Right atrium auricular region (tissue), 2 donors: ENCODE measurements at places on chromosomes 7 and 10. TPM values are rescaled to one million over a fixed set of nuclear protein-coding genes. Genes with fewer than 3 reads are reported as not detected.

ADAM22 gene
- total RNA-seq, result 1.9 TPM

PRSS37 gene
- total RNA-seq, result not detected

ZNF862 gene
- total RNA-seq, result 11.0 TPM

ASB15 gene
- total RNA-seq, result 53.9 TPM

PTF1A gene
- not detected for total RNA-seq

DNA sequence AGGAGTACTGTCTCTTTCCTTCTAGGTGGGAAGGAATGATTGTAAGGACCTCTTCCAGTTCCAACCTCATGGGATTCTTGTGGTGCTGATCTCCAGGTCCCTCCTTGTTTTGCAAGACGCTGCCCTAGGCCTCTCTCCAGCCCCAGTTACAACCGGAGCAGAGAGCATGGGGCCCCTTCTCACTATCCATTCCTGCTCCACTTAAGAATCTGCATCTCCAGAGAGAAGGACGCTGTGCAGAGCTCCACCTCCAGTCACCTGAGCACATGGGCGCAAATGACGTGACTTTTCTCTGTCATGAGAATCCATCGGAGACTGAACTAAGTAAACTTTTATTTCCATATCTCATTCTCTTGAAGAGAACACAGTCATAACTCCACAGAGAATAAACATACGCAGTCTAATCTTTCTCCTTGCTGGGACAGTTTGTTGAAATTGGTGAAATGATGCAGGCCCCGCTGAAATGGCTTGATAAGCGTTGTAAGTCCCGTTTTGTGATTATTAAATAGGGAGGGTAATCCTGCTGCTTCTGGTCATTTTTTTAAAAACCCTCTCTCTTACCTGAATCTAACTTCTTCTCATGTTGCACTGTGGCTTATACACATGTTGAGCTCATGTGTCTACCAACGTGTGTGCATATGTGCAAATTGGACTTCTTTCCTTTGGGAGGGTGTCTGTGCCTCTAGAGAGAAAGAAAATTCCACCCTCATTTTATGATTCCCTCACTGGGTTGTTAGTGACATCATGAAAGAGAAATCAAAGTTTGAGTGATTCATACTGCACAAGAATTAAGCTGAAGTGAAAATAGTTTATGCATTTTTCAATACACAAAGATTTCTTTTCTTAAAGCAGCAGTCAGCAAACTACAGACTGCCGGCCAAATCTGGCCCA is 133.2 kb upstream of the TBX20 start:
- peak; percentile 78 for DNase-seq
- no peaks in the 10 kb centered on the region for H3K36me3 ChIP-seq
- peaks cover 10% of the 10 kb centered on the region for H3K4me1 ChIP-seq
- no peaks in the 10 kb centered on the region for H3K27me3 ChIP-seq
- H3K27ac ChIP-seq, result peak overlapping the region; percentile 51

DNA sequence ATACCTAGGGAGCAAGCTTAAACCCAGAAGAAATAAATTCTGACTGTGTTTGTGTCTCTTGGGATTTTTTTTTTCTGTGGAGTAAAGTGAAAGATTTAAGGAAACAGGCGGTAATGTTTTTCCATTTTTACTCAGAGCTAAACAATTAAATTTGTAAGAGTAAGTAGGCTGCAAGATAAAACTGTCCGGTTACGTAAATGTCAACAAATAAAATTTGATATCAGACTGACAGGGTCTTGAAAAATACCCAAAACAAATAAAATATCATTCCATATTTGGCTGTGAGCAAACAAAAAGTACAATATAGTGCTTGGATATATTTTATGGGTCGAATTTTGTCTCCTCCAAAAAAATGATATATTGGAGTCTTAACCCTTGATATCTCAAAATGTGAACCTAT is 217.6 kb downstream of the PCLO start:
- no peak overlapping the region for H3K4me3 ChIP-seq
- no peaks in the 10 kb centered on the region for H3K36me3 ChIP-seq
- no peak overlapping the region for H3K27ac ChIP-seq
- no peaks in the 10 kb centered on the region for H3K27me3 ChIP-seq
- H3K4me1 ChIP-seq, result no peaks in the 10 kb centered on the region

DNA sequence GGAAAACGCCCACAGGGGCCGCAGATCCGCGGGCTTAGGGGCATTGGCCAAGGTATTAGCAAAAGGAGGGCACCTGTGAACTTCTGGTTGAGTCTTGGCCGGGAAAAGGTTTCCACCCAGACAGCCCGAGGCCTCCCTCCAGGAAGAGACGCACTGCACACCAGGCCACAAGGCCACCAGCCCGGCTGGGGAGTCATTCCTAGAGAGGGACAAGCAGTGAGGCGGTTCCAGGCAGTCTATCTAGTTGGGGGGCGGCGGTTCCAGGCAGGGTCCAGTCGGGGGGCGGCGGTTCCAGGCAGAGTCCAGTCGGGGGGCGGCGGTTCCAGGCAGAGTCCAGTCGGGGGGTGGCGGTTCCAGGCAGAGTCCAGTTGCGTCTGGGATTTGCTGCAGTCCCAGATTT is 518.5 kb downstream of the GLRX3 start:
- H3K36me3 ChIP-seq, result no peaks in the 10 kb centered on the region
- H3K4me3 ChIP-seq, result no peak overlapping the region
- DNase-seq, result no peak
- no peak overlapping the region for H3K27ac ChIP-seq
- no peaks in the 10 kb centered on the region for H3K4me1 ChIP-seq
- no peaks in the 10 kb centered on the region for H3K27me3 ChIP-seq

GRCh38 chr10:15545884-15546283 is 173.8 kb downstream of the ITGA8 start:
- no peak overlapping the region for H3K27ac ChIP-seq
- no peak overlapping the region for H3K4me3 ChIP-seq
- no peaks in the 10 kb centered on the region for H3K36me3 ChIP-seq
- H3K4me1 ChIP-seq, result no peaks in the 10 kb centered on the region

- H3K4me3 ChIP-seq, result no peak overlapping the region
- no peak overlapping the region for H3K27ac ChIP-seq
- no peak for DNase-seq
- no peaks in the 10 kb centered on the region for H3K4me1 ChIP-seq
Observed at GRCh38 chr10:86315549-86315942, 51.0 kb downstream of the GRID1 start.

GRCh38 chr7:94313926-94314325 is 80.8 kb upstream of the COL1A2 start:
- DNase-seq, result no peak
- H3K27me3 ChIP-seq, result no peaks in the 10 kb centered on the region
- no peak overlapping the region for H3K4me3 ChIP-seq
- peaks cover 20% of the 10 kb centered on the region for H3K4me1 ChIP-seq

DNA sequence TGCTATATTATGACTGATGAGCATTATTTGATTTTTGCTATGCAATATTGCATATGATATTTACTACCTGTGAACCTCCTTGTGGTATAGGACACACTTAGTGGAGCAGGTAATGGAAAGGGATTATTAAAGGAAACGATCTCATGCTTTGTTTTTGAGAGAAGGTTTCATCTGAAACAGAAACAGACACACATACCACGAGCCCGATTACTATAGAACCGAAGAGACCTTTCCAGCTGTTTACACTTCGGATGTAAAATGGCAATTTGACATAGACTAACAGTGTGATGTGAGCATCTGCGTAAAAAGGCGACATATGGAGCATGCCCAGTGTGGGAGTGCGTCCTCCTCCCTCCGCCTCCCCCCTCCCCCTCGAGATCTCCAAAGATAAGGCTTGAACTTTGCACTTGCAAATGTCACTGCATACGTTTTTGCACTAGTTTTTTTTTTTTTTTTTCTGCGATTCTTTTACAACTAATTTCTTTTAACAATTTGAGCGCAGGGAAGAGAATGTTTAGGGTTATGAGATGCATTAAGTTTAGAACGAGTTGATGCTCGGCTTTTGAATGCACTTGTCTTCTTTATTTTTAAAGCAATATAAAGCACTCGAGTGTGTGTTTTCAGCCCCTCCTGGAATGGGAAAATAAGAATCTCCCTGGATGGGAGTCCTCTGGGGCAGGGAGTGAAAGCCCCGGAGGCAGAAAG is 251.0 kb downstream of the NSUN6 start:
- H3K4me3 ChIP-seq, result no peak overlapping the region
- H3K36me3 ChIP-seq, result no peaks in the 10 kb centered on the region
- H3K27me3 ChIP-seq, result no peaks in the 10 kb centered on the region

GRCh38 chr7:21960922-21961321 is 15.2 kb upstream of the CDCA7L start:
- H3K4me1 ChIP-seq, result no peaks in the 10 kb centered on the region
- H3K36me3 ChIP-seq, result no peaks in the 10 kb centered on the region
- DNase-seq, result no peak
- no peak overlapping the region for H3K4me3 ChIP-seq
- no peaks in the 10 kb centered on the region for H3K27me3 ChIP-seq

GRCh38 chr10:11142777-11143176 is 125.1 kb downstream of the CELF2 start:
- H3K4me1 ChIP-seq, result no peaks in the 10 kb centered on the region
- H3K4me3 ChIP-seq, result no peak overlapping the region
- no peaks in the 10 kb centered on the region for H3K36me3 ChIP-seq
- no peak overlapping the region for H3K27ac ChIP-seq
- no peaks in the 10 kb centered on the region for H3K27me3 ChIP-seq

- no peaks in the 10 kb centered on the region for H3K36me3 ChIP-seq
- H3K27me3 ChIP-seq, result no peaks in the 10 kb centered on the region
- H3K27ac ChIP-seq, result no peak overlapping the region
- DNase-seq, result no peak
- no peaks in the 10 kb centered on the region for H3K4me1 ChIP-seq
Observed at GRCh38 chr10:65142641-65143435, 1621.6 kb downstream of the REEP3 start.

GRCh38 chr7:113832196-113832745 is 86.5 kb downstream of the PPP1R3A start:
- no peaks in the 10 kb centered on the region for H3K27me3 ChIP-seq
- H3K4me3 ChIP-seq, result no peak overlapping the region
- no peak for DNase-seq
- no peaks in the 10 kb centered on the region for H3K36me3 ChIP-seq
- H3K27ac ChIP-seq, result no peak overlapping the region

DNA sequence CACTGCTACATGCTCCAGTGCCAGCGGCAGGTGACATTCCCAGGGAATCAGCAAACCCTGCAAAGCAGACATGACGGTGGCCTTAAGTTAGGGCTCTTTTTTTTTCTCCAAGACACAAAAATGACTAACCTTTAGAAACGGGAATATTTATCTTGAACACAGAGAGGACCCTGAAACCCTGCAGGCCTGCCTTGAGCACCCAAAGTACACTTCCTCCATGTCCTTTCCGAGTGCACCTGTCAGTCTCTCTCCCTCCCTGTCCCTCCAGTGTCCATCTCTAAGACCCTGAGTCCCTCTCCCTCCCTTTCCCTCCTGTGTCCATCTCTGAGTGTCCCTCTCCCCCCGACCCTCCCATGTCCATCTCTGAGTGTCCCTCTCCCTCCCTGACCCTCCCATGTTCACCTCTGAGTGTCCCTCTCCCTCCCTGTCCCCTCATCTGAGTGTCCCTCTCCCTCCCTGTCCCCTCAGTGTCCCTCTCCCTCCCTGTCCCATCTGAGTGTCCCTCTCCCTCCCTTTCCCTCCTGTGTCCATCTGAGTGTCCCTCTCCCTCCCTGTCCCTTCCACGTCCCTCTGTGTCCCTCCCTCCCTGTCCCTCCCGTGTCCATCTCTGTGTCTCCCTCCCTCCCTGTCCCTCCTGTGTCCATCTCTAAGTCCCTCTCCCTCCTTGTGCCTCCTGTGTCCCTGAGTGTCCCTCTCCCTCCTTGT is 51.2 kb upstream of the CAMK2B start:
- no peak overlapping the region for H3K27ac ChIP-seq
- H3K27me3 ChIP-seq, result no peaks in the 10 kb centered on the region
- H3K4me3 ChIP-seq, result no peak overlapping the region
- no peaks in the 10 kb centered on the region for H3K4me1 ChIP-seq
- H3K36me3 ChIP-seq, result no peaks in the 10 kb centered on the region

GRCh38 chr10:23604613-23605012 is 165.7 kb downstream of the OTUD1 start:
- H3K4me1 ChIP-seq, result no peaks in the 10 kb centered on the region
- no peak for DNase-seq
- no peaks in the 10 kb centered on the region for H3K36me3 ChIP-seq
- H3K27ac ChIP-seq, result no peak overlapping the region
- H3K4me3 ChIP-seq, result no peak overlapping the region
- no peaks in the 10 kb centered on the region for H3K27me3 ChIP-seq

GRCh38 chr10:103781329-103782061 is 73.9 kb downstream of the SH3PXD2A start:
- no peak overlapping the region for H3K27ac ChIP-seq
- no peaks in the 10 kb centered on the region for H3K27me3 ChIP-seq

GRCh38 chr7:30240106-30240800 is 44.1 kb upstream of the ZNRF2 start:
- DNase-seq, result no peak
- H3K27me3 ChIP-seq, result no peaks in the 10 kb centered on the region
- H3K27ac ChIP-seq, result no peak overlapping the region
- no peaks in the 10 kb centered on the region for H3K36me3 ChIP-seq

DNA sequence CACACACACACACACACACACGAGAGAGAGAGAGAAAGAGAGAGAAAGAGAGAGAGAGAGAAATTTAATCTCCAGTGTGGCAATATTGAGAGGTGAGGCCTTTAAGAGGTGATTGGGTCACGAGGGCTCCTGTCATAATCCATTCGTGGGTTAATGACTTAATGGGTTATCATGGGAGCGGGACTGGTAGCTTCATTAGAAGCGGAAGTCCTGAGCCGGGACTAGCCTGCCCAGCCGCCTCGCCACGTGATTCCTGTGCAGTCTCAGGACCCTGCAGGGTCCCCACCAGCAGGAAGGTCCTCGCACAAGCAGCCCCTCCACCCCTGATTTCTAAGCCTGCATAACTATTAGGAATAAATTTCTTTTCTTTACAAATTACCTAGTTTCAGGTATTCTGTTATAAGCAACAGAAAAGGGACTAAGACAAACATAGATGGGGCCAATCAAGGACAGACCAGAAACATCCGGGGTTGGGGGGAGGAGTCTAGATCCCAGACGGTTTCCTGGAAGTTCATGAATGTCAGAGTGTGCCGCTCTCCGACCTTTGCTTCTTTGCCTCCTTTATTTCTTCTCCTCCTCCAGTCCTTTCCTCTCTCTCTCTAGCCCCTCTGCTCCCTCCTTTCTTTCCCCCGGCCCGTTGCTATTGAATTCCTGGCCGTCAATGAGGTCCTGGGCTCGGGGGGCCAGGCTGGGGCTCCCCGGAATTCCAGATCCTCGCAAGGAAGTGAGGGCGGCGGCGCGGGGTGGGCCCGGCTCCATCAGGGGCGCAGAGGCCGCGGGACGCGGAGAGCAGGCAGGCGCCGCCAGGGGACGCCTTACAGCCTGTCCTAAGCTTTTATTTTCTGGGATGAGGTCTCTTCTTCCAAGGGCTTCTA is 146.8 kb downstream of the CYP26A1 start:
- no peak overlapping the region for H3K27ac ChIP-seq
- H3K27me3 ChIP-seq, result no peaks in the 10 kb centered on the region
- no peaks in the 10 kb centered on the region for H3K36me3 ChIP-seq
- no peak overlapping the region for H3K4me3 ChIP-seq
- no peaks in the 10 kb centered on the region for H3K4me1 ChIP-seq
- no peak for DNase-seq

DNA sequence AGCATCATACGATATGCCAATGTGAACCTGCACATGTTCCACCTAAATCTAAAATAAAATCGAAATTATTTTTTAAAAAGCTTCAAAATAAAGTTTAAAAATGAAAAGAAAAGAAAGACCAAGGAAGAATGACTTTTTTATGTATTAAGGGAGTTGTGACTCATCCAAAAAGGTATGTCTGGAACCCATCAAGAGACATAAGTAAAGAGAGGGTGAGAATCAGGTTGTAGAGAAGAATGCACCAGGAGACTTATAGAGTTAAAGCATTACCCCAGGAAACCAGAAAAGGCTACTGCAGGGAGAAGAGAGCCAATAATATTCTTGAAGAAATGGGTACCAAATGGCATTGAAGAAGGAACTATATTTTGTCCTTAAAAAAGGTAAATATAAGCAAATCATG is 69.8 kb downstream of the CTTNBP2 start:
- no peak for DNase-seq
- H3K36me3 ChIP-seq, result no peaks in the 10 kb centered on the region
